ENCODE measurements at places on chromosomes 6 and 20.

- no peak for DNase-seq
Observed at GRCh38 chr6:2630891-2631571, 119.7 kb downstream of the MYLK4 start.

DNA sequence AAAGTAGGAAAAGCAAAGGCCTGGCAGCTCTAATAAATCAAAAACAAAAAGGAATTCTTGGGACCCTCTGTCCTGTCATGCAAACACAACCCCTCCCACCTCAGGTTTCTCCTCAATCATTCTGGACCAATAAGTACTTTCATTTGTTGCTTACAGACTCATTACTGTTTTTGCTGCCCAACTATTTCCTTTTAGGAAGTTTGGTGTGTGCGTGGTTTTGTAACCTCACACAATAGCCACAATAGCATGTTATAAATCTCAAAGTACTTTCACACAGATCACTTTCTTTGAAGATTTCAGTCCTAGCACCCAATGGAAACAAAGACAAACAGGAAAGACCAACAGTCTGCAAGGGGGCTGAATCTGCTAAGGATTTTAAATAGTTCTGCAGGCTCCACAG, 4.5 kb downstream of the MRPL14 start:
- DNase-seq = no peak

DNA sequence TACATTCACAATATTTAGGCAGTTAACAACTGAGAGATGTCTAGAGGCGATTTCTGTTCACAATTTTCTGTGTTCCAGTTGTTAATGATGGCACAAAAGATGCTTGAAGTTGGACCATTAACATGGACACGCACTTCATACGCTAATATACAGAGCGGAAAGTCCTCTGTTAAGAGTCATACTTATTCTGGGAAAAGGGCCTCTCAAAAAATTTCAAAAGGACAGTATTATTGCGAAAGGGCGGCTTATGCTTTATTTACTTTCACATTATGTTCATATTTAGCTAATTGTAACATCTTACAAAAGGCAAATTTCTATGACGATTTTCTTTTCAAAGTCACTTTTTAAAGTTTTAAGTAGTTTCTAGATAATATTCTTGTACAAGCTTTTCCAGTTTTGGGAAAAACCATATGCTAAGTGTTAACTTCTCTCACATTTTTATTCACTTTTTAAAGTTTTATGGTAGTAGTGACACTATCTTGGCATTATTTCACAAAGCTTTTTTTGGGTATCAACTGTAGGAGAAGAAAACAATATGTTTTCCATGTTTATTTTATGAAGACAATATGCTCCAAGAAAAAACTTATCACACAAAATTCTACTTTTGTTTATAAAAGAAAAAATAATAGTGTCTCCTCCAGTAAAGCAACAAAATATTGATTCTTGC, 62.3 kb downstream of the MAP7 start:
- DNase-seq = no peak

- no peak for DNase-seq
Observed at GRCh38 chr6:106530502-106530901, 98.8 kb downstream of the RTN4IP1 start.

GRCh38 chr20:5650280-5650691, 99.9 kb upstream of the SHLD1 start:
- no peak for DNase-seq

GRCh38 chr6:147699140-147699539, 190.7 kb downstream of the SAMD5 start:
- DNase-seq = no peak

DNA sequence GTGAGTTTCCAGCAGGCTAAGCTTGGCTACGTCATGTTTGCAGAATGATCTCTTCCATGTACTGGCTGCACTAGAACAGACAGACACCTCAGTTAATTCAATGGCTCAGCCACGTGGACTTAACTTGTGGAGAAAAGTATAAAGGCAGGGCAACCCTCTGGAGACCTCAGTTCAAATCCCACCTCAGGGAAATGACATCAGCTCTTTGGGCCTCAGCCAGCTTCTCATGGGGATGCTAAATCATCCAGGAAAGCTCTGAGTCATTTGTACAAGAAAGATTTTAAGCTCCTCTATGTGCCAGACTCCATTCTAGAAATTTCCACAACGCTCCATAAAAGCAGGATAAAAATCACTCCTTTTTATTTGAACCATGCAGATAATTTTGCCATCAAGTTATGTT, 128.5 kb upstream of the SALL4 start:
- no peak for DNase-seq

GRCh38 chr6:41343641-41344187, 8.3 kb downstream of the NCR2 start:
- no peak for DNase-seq

GRCh38 chr6:159107451-159108260, 61.5 kb upstream of the FNDC1 start:
- peak; percentile 54 for DNase-seq

- no peak for DNase-seq
Observed at GRCh38 chr6:148470156-148470555, 127.5 kb downstream of the SASH1 start.

GRCh38 chr6:2641044-2641725, 109.5 kb downstream of the MYLK4 start:
- no peak for DNase-seq

- DNase-seq = no peak
Observed at GRCh38 chr6:51841626-51842025, 245.8 kb downstream of the PKHD1 start.

DNA sequence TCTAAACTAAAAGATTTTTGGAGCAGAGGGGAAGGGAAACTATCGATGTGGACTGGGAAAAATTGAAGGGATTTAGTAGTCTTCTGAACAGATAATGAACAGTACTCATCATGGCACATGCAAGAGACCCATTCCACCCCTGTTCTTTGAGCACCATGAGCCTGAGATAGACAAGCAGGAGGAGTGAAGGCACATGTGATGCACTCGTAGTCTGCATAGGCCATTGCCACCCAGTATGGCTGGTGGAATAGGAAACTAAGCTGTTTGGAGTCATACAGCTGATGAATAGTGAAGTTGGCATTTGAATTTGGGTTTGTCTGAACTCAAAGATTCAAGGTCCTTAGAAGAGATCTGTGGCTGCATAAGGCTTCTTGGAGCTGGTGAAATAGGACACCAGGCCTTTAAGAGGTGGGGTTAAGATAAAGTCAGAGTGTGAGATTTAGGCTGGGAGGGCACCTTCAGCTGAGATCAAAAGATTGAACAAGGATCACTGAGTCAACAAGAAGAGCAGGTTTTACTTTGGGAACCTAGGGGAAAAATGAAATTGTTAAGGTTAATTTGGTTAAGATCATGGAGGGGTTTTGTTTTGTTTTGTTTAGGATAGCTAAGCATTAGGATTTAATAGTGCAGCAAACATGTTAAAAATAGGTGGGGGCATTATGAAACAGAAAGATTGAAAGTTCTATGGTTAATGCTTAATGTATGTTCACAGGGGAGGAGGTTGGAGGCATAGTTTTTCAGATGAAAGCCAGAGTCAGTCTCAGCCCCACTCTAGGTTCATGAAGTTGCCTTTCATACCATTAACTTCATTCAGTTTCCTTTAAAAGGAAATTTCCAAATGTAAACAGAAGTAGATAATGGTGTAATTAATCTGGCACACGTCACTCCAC, 148.8 kb downstream of the ARID1B start:
- DNase-seq = no peak

DNA sequence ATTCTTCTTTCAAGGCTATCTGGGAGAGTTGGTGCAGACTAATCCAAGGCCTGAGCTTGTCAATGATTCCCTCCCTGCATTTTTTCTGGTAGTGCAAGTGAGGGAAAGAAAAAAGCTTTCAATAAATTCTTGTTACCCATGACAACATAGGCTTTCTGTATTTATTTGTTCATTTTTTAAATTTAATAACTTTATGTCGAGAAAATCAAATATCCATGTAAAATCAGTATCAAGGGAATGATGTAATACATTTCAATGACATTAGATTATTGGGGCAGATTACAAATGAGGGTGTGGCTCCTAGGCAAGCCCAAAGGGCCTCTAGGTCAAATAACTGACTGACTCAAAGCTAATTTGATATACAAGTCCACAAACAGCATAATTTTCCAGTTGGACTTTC, 104.0 kb downstream of the GJA1 start:
- no peak for DNase-seq

GRCh38 chr6:111603685-111604084, 2.0 kb downstream of the TRAF3IP2 start:
- DNase-seq = no peak

DNA sequence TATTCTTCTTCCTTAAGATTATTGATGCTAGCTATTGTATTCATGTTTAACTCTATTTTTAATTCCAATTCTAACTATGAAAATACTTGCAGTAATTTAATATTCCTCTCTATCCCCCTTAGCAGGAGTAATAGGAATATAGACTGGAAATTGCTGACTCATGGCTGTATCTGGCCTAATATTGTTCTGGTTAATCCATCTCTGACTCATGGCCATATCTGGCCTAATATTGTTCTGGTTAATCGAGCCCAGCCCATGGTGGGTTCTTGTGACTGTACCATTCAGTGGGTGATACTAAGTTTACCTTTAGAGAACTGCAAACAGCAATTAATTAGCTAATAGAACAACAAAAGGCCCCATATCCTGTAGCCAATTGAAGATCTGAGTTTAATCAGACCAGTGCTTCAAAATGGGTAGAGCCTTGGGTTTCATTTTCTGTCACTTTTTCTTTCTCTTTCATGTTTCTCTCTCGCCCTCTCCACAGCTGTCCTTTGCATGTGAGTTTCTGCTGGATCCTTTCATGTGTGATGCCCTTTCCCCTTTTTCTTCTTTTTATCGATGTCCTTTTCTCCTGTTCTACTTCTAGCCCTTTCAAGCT, 50.6 kb downstream of the SLC22A3 start:
- DNase-seq = no peak

DNA sequence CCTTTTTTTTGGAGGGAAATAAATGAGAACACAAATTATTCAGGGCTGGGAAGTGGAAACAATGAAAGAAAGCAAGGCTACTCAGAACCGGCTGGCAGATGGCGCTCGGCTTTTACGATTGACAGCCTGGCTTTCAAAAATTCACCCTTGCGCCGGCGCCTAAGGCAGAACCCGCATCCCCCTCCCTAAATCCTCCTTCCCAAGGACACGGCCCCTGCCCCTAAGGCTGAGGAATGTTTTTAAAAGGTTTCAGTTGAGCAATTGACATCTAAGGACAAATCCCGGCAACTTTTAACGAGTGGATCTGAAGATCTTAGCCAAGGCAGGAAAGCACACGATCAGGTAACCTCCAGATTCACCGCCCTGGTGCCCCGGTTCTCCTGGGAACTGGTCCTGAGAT, 16.3 kb downstream of the GNAS start:
- no peak for DNase-seq

DNA sequence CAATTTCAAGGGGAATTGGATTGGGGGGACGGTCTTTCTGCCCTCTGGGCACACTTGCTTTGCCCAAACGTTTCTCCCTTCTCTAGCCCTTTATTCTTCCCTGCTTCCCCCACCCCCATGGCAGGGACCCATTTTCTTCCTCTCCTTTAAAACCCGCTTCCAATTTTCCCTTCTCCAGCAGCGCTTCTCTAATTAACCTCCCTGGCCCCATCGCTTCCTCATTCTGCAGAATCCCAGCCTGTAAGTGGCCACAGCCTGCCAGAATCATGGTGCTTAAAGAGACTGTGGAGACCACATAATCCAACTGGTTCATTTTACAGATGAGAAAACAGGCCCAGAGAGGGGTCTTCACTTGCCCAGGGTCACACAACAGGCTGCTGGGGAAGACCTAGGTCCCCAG, 61.4 kb downstream of the CPNE5 start:
- no peak for DNase-seq

DNA sequence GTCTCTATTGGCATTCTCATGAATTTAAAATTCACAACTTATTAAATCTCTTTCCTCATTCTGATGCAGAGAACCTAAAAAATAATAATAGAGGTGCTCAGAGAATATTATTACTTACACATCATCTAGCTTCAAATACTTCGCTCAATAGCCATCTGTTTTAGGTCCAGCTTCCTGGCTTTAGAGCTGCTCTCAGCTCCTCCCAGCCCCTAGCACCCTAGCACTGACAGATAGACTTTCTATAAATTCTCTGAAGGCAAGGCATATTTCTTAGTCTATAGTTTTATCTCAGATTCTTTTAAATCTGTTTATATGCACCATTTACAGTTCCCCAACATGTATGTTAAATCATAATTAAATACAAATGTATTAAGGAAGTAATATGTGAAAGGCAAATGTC, 281.3 kb downstream of the PTPRK start:
- DNase-seq = no peak

DNA sequence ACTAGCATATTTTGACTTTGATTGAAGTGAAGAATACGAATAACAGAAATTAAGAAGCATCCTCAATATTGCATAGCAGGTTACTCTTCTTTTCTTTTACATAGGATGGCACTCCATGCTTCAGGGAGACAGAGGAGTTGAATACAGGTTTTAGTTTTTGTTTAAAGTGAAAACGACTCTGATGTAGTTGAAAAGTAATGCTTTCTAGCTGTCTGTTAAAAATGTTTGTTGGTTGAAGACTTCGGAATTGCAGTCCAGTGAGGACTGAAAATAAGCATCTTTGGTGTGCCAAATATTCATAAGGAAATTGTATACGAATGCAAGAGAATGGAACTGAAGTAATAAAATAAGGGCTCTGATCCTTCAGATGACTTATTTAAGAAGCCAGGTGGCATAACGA, 618 bp upstream of the SLC16A10 start:
- DNase-seq = no peak

- DNase-seq = no peak
Observed at GRCh38 chr6:54060286-54060685, 51.0 kb upstream of the MLIP start.

DNA sequence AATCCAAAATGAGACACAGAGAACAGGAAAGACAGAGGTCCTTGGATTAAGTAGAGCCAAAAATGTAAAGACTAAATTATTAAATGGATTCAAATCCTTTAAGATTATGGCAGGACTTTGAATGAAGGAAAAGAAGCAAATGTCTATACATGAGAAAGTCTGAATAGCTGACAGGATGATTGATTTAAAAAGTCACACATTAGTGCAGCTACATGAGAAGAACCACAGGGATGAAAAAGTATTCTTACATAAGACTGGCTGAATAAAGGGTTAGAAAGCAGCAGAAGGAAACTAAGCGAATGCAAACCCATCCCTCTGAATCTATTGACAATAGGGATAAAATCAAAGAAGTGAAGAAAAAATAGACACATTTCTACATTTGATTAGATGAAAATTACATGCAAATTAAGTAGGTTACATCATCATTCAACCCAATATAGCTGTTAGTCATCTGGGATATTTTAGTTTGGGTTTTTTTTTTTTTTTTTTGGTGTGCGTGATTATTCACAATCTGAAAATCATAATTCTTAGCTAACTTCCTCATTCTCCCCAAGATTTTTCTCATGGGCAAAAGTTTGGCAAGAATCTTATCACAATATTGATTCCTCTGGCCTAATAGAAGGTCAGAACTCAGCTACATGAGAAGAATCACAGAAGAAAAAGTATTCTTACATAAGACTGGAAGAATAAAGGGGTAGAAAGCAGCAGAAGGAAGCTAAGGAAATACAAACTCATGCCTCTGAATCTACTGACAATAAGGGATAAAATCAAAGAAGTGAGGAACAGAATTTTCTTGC, 845.4 kb downstream of the HACE1 start:
- no peak for DNase-seq
